Tibial artery (tissue), 4 donors: ENCODE measurements at places on chromosomes 4 and X.

GRCh38 chr4:21954916-21955315 lies 6.3 kb upstream of the KCNIP4 start:
- DNase-seq, result no peak

GRCh38 chrX:148813422-148813821 lies 313.0 kb downstream of the AFF2 start:
- no peak for DNase-seq

DNA sequence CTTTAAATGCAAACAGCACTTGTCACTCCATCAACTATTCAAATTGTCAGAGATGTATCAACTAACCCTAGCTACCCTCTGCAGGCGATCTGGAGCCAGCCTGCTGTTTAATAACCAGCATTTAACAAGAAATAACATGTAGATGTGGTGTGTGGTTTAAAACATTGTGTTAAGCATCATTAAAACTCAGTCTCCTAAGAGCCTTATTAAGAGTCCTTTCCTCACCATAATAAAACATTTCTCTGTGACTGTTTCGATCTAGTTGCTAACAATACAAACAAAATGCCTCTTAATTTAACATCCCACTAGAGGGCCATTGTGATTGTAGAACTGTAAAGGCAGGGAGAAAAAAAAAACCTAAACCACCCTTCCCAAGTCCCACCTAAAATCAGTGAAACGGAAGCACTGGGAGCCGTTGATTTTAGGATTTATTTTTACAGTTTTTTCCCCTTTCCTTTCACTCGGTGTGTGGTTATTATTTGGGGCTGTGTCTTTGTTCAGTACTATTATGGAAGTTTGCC lies 708.6 kb downstream of the C4orf33 start:
- no peak for DNase-seq

DNA sequence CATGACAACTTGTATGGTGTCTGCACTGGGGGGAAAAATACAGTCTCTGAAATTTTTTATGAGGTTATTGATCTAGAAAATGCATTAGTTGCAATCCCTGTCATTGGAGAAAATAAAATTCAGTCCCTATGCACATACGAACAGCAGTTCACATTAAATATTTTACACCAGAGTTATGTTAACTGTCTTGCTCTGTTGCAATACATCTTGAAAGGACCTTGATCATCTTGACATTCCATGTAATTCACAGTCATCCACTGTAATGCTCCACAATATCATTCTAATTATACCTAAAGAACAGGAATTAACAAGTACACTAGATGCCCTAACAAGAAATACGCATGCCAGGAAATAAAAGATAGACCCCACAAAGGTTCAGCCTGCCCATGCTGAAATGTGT lies 934.6 kb upstream of the PCDH10 start:
- DNase-seq, result no peak
